8988T (cell line): ENCODE measurements at places on chromosomes 11 and 22.

- no peak for DNase-seq
Observed at GRCh38 chr11:65128182-65129145, 5.9 kb downstream of the SYVN1 start.

DNA sequence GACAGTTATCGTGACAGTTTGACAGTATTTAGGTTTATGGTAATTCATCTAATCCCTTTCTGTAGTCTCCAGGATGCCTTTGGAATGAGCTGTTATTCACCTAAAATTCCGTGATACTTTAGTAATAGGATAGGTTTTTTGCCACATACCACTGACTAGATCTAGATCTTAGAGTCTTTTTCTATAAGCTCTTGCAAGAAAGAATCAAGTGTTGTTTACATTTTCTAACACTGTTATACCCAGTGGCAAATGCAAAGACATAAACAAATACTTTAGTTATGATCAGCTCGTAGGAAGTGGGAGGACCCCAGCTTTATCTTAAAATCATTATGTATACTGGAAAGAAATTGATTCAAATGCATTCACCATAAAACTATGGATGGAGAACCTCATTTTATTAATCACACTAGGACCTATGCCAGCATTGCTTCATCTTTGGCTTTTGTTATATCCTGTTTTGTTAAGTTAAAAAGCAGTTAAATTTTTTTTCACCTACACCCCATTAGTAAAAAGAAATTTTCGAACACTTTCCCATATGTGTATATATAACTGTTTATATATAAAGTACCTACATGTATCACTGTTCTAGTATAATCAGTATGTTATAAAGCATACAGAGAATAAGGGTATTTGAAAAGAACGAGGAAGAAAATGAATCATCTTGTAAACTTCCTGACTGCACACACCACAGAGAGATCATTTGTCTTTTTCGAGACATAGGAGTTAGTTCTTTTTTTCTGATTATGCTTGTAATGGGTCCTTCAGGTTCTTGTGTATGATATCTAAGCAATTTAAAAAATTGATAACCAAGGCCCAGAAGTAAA, 60.9 kb downstream of the PDHX start:
- no peak for DNase-seq

GRCh38 chr22:31227186-31227585, 15.1 kb downstream of the LIMK2 start:
- no peak for DNase-seq

GRCh38 chr11:6667733-6668374, 12.2 kb upstream of the DCHS1 start:
- DNase-seq, result no peak

- no peak for DNase-seq
Observed at GRCh38 chr11:12100841-12101242, 9.5 kb upstream of the MICAL2 start.

DNA sequence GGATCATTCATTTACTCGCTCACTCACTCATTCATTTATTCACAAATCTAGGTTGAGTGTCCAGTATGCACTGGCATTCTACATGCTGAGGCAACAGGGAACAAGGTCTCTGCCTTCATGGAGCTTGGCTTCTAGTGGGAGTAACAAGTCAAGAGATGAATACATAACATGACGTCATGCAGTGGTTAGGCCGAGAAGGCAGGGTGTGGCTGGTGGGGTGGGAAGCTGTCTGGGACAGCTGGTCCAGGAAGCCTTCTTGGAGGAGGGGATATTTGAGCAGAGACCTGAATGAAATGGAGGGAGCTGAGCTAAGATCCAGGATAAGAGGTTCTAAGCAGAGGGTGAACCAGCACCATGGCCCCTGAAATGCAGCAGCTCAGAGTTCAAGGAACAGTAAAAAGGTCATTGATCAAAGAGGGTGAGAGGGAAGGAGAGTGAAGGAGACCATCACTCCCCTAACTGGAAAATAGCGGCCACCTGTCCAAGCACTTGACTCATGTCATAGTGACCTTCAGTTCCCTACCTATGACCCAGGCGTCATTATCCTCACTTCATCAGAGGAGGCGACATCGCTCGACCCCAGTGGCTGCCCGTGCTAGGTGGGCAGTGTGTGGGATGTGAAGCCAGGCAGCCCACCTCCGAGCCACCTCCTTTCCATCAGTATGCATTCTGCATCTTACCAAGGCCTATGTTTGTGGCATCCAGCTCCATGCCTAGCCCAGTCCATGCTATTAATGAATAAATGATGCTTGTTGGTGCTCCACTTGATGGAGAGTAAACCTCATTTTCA, 105.0 kb downstream of the TSPAN18 start:
- no peak for DNase-seq
